ENCODE measurements at places on chromosomes 5 and 9.
A peak's percentile ranks its signal among the peaks of the same experiment; 100 is the strongest.

DNA sequence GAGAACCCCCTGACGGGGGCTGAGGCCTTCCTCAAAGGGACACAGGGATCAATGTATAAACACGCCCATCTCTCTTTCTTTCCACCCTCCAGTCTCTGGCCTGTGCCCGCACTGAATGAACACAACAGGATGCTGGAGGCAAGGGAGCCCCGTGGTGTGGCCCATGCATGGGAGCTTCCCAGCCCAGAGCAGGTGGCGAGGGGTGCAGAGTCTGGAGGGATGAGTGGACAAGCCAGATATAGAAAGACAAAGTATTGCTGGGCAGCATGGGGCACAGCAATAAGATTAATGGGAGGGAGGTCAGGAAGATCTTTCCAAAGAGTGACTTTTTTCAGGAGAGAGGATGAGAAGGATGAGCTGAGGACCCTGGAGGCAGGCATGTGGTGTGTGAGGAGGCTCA is 103.7 kb downstream of the C5orf15 start:
- DNase-seq = no peak

DNA sequence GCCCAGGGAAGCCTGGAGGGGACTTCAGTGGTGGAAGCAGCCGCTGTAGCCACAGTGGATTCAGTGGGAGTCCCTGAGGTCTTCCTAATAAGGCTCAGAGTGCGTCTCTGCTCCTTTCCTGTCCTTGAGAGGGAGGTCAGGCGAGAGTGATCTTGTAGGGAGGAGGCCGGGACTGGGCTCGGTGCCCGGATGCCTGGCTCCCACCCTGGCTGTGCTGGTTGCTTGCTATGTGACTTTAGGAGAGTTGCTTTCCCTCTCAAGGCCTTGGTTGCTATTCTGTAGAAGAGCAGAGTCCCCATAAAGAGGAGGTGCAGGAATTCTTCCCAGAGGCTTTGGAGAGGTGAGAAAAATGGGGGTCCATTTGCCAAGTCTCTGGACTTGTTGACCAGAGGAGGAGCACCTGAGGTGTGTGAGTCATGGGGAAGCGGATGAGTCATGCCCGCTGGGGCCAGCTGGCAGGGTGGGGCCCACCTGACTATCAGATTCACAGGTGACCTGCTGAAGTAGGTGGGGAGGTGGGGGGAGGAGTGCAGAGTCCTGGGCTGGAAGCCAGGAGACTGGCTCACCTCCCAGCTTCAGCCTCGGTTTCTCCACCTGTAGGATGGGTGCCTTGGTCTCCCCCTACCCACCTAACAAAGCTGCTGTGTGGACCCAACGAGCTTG is 13.8 kb downstream of the GSN start:
- DNase-seq = no peak

DNA sequence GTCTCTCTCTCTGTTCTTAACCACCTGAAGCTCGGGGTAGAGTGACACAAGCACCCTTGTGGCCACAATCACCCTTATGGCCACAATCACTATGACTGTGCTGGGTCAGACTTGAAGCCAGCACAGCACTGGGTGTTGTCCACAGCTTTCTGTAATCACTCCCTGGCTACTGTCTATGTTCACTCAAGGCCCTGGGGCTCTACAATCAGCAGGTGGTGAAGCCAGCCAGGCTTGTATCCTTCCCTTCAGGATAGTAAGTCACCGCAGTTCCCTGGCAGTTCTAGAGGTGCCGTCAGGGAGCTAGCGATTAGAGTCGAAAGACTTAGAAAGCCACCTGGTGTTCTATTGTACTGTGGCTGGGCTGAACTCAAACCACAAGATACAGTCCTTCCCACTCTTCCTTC is 44.2 kb downstream of the GDA start:
- DNase-seq = no peak

DNA sequence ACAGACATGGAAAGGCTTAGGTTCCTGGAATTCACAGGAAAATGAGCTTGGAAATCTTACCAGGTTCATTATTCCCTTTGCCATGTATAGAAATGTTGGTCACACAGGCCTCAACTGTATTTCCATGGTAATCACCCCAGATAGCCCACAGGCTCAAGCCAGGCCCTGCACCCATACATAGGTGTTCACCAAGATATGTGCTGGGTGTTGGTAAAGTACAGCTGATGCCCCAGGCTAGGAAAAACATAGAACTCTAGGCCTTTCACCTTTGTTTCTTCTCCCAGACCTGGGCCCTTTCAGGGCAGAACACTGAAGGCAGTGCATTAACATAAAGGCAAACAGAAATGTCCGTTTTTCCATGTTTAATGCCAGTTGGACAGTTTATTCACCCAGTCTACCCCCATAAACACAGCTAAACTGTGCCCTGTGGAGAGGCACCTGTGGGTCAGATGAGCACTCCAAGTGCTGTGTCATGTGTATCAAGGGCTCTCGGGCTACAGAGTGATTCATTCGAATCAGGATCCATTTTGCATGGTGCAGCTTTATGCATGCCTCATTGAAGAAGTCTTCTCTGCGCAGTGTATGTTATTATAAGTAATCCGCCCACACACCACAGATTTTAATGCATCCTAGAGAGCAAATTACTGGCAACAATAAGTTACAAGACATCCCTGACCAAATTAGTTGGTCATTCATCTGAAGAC is 93.4 kb upstream of the SLC30A5 start:
- DNase-seq = no peak

DNA sequence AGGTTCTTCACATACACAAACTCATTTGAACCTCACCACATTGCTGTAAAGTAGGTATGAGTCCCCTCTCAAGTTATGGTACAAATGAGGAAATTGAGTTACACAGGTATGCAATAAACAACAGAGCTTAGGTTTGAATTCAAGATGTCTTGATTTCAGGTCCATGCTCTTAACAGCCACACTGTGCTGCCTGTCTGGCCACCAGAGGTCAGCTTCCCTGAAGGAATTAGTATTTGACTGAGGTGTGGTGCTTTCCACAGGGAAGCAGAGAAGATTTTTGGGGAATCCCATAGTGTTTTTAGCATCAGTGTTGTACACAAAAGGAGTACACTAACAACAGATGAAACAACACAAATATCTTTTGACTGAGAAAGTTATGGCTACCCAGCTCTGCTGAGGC is 94.4 kb upstream of the ITGA1 start:
- DNase-seq = peak; percentile 51

GRCh38 chr5:114782869-114783268 is 386.8 kb downstream of the TRIM36 start:
- no peak for DNase-seq

DNA sequence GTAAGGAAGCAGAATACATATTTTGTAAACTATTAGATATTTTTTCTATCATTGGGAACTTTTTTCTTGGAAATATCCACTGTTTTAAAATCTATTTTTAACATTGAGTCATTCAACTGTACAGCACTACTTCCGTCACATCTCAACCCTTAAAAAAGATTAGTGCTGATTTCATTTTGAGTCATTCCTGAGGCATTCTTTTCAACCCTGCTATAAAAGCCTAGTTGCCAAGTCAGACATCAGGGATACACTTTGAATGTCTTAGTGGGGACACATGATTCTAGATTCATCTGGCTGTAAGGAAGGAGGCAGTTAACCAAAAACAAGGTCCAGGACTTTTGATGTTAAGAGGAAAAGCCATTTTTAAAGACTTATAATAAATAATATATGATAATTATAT is 160.9 kb downstream of the GIN1 start:
- DNase-seq = no peak

DNA sequence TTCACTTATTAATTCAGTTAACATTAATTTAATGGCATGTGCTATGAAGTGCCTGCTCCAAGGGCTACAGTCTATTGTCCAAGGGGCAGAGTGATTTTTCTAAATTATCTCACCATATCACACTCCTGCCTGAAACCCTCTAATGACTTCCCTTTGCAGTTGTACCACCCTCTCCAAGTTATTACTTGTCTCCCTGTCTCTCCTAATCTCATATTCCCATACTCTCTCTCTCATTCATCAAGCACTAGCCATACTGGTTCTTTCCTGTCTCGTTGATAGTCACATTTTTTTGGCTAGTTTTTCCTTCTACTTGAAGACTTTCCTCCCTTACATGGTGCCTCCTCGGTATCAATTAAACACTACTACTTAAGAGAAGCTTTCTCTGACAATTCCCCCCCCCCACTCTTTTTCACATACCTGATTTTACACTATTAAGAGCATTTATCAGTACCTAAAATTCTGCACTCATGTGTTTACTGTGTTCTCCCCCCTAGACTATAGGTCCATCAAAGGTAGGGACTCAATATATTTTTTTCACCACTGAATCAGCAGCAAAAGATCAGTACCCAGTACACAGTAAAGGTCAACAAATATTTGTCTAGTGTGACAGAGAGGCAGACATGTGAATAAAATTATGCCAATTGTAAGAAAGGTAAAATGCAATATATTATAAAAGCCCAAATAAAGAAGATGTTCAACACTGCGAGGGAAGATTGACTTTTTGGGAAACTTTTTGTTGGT is 19.0 kb downstream of the RICTOR start:
- no peak for DNase-seq

- DNase-seq = no peak
Measured at GRCh38 chr9:19698960-19699359, 89.9 kb downstream of the SLC24A2 start.
